ENCODE measurements at places on chromosomes 12 and 14.

GRCh38 chr12:43786899-43787693 lies 19.0 kb downstream of the TWF1 start:
- no peak for DNase-seq

- DNase-seq: no peak
These were observed 212.4 kb upstream of the FAR2 start for GRCh38 chr12:28936711-28937110.

DNA sequence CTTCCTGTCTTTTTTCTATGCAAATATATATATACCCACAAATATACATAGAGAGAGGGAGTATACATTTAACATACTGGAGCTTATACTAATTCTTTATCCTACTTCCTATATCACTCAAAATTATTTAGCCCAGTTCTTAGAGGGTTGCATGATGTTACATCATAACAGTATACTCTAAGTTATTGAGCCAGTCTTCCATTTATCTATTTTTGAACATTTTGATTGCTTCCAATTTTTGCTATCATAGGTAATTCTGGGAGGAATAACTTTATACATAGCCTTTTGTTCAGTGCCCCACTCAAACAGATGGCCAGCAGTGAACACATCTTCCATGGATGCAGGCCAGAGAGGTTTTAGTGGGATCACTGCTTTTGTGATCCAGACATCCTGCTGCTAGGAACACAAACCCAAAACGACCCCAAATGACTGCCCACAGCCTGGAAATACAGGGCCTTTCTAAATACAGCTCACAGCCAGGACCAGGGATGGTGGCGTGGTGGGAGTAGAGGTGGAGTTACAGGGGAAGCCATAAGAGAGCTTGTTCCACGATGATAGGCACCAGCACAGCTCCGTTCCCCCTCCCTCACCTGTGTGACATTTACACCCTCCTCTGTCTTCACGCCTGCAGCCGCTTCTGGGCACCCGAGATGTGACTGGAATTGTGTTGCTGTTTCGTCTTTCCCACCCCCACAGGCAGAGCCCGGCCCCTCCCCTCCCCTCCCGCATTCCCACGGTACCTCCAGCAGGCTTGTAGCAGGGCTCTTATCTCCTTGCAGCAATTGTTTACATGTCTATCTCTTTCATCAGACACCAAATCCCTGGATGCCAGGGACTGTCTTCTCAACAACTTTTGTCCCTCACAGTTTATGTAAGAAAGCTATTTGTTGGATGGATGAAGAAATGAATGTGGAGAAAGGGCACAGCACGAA lies 30.7 kb upstream of the HDAC7 start:
- no peak for DNase-seq

DNA sequence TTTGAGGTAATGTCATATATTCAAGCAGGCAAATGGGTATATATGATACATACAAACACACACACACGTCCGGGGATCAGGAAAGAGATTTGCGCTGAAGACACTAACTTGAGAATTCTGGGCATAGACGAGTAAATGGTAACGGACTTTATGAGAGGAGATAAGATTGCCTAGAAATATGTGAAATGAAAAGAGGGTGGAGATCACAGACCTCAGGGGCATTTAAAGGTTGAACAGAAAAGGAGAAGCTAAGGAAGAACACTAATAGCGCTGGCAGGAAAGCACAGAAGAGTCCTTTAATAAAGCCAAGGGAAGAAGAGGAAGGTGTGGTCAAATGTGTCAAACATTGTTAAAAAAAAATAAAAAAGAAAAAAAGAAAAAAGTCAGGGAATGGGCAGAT lies 13.1 kb downstream of the CRY1 start:
- DNase-seq: no peak

- peak; percentile 72 for DNase-seq
These were observed 482 bp upstream of the IFI27L2 start for GRCh38 chr14:94129758-94130414.

All from NCI-H1105 treated with DMSO at 0.1 percent for 48 hours (cell line).